Left lobe of liver (tissue), 2 donors: ENCODE measurements at places on chromosomes 7 and 10. TPM values are rescaled to one million over a fixed set of nuclear protein-coding genes. Genes with fewer than 3 reads are reported as not detected.

Gene KIAA1549
- 0.53 TPM for total RNA-seq

Gene CHST12
- total RNA-seq: 8.2 TPM

Gene GIMAP1
- 1.4 TPM for total RNA-seq

Gene GFRA1
- total RNA-seq: 75.2 TPM

Gene HOXA7
- not detected for total RNA-seq

Gene CDC14C
- not detected for total RNA-seq

Gene SUGCT
- total RNA-seq: 14.3 TPM

Gene ZNF394
- total RNA-seq: 8.6 TPM

Gene NEUROG3
- not detected for total RNA-seq

Gene RBP4
- 6,485 TPM for total RNA-seq

Gene EMX2
- total RNA-seq: not detected

Gene SCD
- 257 TPM for total RNA-seq

Gene ASAH2
- 2.5 TPM for total RNA-seq

Gene MRPS24
- 70.8 TPM for total RNA-seq
